HT1080 (cell line): ENCODE measurements at places on chromosomes 7 and 10.

- DNase-seq = no peak
Observed at GRCh38 chr10:117472872-117473271, 69.7 kb upstream of the EMX2 start.

- DNase-seq = no peak
Observed at GRCh38 chr10:21313691-21314090, 211.8 kb downstream of the SKIDA1 start.

GRCh38 chr10:99612167-99612831 lies 7.9 kb downstream of the SLC25A28 start:
- DNase-seq = peak; percentile 60

DNA sequence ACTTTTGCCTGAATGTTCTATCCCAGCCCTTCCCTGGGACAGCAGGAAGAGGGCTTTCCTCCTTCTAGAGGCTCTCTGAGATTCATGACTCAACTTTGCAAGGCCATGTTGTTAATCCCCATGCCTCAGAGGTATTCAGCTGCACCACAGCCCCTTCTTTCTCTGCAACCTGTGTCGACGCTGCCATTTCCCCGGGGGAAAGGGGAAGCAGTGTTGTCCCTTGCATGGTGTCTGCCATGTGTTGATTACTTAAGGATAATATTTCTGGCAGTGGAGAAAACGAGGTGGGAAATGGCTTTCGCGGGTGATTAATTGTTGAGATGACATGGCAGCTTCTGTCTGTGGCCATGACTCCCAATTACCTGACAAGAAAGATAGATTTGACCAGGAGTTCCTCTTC lies 133.1 kb downstream of the SORCS3 start:
- peak; percentile 43 for DNase-seq

- no peak for DNase-seq
Observed at GRCh38 chr7:148044173-148044572, 546.4 kb upstream of the C7orf33 start.

- DNase-seq = peak; percentile 36
Observed at GRCh38 chr7:80640846-80641245, 2.4 kb downstream of the CD36 start.

DNA sequence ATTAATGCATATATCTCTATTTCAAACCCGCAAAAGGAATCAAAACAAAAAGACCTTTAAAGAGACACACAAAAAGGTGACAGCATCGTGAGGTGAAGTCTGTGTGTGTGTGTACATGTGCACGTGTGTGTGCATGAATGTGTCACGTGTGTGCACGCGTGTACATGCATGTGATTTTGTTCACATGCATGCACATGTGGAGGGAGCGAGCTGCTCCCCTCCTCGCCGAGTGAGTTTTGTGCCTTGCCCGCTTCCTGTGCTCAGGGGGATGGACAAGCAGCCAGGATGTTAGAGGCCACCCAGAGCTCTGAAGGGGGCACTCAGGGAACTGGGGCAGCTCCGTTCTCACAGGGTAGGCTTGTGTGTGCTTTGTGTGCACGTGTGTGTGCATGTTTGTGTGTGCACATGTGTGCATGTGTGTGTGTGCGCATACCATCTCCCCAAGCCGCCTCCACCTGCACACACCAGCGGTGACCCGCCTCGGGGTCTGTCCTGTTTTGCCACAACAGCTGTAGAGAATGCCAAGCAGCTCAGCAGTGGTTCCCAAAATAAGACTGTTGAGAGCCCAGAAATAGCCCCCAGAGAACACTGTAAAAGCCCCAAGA lies 191.2 kb downstream of the PTPRN2 start:
- no peak for DNase-seq

GRCh38 chr7:82674268-82674667 lies 230.7 kb upstream of the CACNA2D1 start:
- no peak for DNase-seq

DNA sequence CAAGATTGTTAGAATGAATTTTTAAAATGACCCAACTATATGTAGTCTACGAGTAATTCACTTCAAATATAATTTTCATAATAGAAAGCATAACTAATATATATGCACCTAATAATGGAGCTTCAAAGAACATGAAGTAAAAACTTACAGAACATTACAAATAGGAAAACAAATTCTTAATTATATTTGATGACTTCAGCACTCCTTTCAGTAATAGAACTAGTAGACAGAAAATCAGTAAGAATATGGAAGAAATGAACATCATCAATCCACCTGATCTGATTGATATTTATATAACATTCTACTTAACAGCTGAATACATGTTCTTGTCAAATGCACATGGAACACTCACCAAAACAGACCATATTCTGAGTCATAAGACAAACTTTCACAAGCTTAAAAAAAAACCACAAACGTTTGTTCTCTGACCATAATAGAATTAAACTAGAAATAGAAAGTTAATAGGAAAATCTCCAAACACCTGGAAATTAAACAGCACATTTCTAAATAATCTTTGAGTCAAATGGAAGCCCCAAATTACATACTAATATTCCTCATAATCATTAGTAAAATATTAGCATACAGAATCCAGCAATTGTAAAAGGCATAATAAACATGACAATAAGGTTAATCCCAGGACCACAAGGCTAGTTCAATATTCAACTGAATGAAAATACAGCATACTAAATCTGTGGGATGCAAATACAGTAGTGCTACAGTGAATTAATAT lies 48.0 kb downstream of the BRAF start:
- peak; percentile 77 for DNase-seq

GRCh38 chr7:76260171-76260703 lies 42.2 kb upstream of the HSPB1 start:
- no peak for DNase-seq
